HCT116 (cell line): ENCODE measurements at places on chromosomes 6 and 20.

GRCh38 chr20:64232794-64233193, 22.8 kb upstream of the PCMTD2 start:
- no peak for DNase-seq

DNA sequence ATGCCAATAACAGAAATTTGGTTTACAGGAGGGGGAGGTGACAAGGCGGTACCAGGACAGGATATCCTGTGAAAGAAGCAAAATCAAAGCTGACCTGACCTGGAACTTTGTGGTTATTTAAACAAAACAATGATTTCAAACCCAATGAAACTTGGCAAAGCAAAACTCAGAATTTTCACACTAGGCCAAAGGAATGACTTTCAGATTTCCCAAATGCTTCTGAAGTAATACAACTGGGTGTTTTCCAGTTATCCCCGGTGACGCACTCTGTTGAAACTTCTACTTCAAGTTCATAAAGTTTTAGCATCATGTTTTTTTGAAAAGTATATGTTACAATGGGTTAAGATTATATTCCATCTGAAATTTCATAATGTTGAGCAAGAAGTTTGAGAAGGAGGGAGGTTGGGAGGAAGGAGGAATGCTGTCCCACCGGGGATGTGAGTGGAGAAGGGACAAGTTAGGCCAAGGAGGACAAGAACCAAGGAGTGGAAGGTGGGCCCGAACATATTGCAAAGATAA, 78.1 kb upstream of the TRAF3IP2 start:
- no peak for DNase-seq

DNA sequence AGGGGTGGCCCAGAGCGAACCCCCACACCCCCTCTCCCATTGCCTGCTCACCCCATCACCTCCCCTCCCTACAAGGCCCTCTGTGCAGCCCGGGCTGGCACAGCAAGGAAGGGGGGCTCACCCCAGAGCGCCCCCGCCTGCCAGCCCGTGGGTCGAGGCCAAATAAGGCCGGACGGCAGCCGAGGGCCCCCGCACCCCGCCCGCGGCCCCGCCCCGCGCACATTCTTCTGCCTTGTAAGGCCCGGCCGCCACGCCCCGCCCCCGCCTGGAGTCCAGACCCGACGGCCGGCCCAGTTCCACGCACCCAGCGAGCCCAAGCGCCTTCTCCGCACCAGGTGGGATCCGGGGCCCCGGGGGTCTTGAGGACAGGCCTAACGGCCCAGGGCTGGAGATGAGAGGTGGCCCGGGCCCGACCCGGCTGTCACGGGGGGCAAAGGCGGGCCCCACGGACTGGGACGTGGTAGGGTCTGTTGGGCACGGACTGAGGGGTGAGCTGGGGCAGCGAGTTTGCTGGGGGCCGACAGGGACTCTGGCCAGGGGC, at the start of gene MYL9:
Gene MYL9 (plus strand): TSS at position 293 of the 541 bp plus-strand sequence. CDS start 3,366 bp downstream, outside the sequence.
- DNase-seq = no peak

DNA sequence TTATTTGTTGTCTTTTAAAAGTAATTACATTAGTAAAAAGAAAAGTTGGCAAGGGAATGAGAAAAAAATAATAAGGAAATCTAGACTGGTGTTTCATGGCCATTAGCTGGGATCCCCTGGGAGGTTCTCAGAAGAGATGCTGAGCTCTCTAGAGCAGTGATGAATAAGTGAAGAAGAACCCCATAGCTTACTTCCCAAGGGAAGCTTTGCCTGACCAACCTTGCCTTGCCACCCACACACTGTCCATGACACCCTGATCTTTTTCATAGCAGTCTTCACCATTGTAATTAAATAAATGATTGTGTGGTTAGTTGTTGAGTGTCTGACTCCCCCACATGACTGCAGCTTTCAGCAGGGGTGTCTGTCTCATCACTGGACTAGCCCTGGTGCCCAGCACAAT, 5.9 kb downstream of the C6orf163 start:
- DNase-seq = no peak

- DNase-seq = no peak
These were observed 133.7 kb upstream of the SPACA1 start for GRCh38 chr6:87913974-87914373.
